HCEC 1CT (cell line): ENCODE measurements at places on chromosomes 7 and 10.

DNA sequence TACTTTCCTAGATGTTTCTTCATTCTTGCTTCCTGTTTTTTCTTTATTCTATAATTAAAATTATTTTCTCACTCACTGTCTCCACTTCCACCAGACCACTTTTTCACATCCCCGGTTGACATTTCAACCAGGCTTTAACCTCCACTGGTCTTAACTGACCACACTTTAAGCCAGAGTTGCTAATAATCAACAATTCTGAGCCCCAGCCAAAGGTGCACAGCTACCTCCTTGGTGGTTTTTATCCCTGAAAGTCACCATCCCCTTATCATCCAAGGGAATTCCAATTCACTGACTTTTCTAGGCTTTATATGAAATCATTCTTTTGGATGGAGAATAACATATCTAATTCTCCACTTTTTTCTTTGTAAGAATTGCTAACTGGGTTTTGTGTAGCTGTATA, 138.9 kb downstream of the FRMD4A start:
- DNase-seq = no peak

DNA sequence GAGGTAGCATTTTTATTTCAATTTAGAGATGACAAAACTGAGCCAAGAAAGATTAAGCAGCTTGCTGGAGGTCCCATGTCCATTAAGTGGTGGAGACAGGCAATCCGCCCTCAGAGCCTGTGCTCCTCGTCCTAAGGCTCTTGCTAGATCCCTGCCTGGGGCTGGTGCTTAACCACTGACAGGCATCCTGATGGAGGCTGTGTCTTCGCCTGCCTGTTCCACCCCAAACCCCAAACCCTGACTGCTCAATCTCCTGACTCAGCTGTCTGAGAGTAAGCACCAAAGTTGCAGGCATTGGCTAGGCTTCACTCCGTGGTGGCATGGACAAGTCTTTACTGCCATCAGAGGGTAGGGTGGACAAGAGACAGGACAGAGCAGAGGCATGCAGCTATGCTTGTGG, 209.4 kb downstream of the POU6F2 start:
- no peak for DNase-seq

GRCh38 chr7:44112231-44112996, 8.3 kb downstream of the AEBP1 start:
- no peak for DNase-seq

GRCh38 chr7:1893451-1893850, 223.4 kb downstream of the ELFN1 start:
- no peak for DNase-seq

- no peak for DNase-seq
Observed at GRCh38 chr10:131703541-131703940, 197.3 kb upstream of the PPP2R2D start.

DNA sequence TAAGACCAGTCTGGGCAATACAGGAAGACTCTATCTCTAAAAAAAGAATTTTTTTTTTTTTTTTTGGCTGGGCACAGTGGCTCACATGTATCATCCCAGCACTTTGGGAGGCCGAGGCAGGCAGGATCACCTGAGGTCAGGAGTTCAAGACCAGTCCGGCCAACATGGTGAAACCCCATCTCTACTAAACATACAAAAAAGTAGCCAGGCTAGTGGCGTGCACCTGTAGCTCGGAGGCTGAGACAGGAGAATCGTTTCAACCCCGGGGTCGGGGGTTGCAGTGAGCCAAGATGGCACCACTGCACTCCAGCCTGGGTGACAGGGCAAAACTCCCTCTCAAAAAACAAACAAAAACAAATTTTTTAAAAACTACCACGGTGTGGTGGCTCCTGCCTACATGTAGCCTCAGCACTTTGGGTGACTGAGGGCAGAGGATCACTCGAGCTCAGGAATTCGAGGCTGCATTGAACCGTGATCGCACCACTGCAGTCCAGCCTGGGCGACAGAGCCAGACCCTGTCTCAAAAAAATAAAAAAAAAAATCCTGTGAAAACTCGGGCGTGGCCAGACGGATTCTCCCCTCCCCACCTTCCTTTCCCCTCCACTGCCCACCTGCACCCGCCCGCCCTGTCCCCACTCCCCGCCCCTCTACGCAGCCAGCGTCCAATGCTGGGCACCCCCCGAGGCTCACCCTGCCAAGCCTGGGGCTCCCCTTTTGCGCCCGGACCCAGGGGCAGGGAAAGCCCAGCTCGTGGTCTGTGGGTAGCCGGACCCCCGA, 745 bp upstream of the ORAI2 start:
- no peak for DNase-seq

DNA sequence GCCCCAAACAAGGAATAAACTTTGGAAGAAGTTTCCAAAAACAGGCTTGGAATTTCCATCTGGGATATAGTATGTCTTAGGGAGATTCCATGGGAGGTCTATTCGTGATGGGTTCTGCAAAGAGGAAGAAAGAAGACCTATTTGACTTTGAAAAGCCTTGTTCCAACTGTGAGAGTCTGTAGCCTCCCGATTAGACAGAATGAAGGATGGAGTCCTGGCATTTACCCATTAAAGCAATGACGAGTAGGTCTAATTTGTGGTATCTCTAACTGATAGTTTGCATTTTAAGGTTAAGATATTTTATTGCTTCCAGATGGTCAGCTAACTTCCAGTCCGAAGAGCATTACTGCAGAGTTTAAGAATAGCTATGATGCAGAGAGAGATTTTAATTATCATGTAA, 19.5 kb upstream of the GALNT17 start:
- DNase-seq = no peak

- DNase-seq = no peak
Observed at GRCh38 chr10:71127104-71127503, 85.3 kb upstream of the UNC5B start.

DNA sequence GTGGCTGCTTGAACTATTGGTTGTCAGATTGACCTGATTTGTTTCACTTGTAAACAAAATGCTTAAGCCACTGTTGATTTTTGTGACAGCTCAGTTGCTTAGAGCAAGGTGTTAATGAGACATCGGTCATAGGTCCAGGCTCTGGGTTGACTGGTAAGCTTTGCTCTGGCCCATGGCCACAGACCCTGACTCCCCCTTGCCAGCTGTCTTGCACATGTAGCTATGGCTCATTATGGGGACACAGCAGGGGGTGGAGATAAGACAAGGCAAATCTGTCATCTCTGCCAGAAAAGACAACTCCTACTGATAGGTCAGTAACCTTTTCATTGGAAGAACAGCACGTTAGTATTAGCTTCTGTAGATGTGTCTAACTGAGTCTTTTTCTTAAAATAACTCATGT, 95.3 kb downstream of the KAT6B start:
- peak; percentile 19 for DNase-seq

DNA sequence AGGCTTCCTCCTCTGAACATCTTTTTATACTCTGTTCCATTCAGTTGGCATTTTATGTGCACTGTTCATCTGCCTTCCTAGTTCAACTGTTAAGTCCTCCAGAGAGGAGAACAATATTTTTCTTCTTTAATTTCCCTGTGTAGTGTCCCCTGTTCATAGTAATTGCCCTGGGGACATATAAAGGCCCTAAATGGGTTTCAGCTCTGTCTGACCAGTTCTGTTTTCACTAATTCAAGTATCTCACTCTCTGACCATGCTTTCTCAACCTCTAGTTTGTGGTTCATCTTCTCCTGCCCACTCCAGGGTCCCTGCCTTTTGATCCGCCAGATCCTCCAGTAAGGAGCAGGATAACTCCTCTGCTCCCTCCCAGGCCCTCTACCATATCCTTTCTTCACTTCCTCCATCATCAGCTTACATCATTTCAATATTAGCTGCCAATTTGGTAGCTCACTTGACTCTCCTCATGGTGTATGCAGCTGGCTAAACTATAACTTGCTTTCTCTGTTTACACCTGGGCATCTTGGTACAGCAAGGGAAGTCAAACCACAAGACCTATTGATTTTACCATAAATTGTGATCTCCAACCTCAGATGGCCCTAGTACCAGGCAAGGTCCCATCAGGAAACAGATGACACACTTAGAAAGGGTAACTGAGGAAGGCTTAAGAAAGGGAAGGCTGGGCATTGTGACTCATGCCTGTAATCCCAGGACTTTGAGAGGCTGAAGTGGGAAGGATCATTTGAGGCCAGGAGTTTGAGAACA, 17.7 kb upstream of the C10orf67 start:
- DNase-seq = no peak

- no peak for DNase-seq
Observed at GRCh38 chr7:130022115-130022514, 29.1 kb downstream of the ZC3HC1 start.

GRCh38 chr7:46695051-46695708, 774.1 kb upstream of the IGFBP3 start:
- no peak for DNase-seq

DNA sequence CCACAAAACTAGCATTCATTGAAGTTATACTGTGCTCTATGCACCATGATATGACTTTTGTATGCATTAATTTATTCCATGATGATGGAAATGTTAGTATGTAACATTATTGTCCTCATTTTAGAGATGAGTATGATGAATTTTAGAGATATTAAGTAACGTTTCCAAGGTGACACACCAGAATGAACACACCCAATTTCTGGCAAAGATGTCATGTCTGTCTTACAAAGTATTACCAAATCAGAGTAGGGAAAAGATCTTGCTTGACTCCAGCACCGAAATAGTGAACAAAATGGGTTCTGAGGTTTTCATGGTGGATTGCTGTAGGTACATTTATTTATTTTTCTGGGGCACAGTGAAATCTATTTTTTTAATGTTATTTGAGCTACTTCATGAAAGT, 33.8 kb upstream of the COL1A2 start:
- DNase-seq = no peak

DNA sequence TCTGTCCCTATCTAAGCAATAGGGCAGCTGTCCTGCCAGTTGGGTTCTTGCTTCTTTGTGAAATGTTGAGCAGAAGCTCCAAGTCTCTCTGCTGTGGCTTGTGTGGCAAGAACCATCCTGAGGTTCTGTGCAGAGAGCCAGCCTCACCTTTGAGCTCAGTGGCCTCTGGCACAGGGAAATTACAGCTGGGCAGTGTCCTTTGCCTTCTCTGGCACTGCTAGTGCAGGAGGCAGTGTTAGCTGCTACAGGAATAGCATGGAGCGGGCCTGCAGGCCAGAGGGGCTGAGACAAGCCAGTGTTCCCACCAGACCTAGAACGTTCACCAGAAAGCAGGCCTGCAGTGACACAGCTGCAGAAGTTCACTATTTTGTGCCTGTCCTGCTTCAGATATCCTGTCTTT, 1.8 kb downstream of the PRXL2A start:
- no peak for DNase-seq

DNA sequence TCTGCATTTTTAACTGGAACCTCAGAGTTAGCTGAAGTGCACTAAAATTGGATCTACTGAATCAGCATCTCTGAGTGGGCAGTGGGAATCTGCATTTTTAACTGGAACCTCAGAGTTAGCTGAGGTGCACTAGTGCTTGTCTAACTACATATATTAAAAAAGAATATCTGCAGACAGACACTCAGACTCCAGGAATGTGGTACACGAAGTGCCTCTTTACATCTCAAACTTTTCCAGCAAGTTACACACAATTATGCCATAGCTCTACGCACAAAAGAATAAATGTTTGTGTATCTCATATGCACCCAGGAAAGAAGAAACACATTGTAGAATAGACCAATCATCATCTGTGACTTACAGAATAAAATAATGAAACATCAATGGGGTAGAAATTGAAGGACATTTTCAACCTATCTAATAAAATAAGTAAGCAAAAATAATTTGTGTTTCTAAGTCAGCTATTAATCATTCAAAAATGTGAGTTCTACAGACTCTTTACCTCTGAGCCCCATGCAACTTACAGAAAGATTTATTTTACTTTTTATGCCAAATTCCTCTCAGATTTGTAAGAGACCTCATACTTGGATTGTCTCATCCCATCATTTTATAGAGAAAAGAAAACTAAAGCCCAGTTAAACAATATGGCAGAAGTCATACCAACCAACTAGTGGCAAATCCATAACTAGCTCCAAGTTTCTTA, 28.3 kb downstream of the PPP1R3A start:
- DNase-seq = peak; percentile 73

- DNase-seq = no peak
Observed at GRCh38 chr7:4208086-4208485, 474.0 kb upstream of the FOXK1 start.

- no peak for DNase-seq
Observed at GRCh38 chr10:18323916-18324315, 183.7 kb downstream of the CACNB2 start.

DNA sequence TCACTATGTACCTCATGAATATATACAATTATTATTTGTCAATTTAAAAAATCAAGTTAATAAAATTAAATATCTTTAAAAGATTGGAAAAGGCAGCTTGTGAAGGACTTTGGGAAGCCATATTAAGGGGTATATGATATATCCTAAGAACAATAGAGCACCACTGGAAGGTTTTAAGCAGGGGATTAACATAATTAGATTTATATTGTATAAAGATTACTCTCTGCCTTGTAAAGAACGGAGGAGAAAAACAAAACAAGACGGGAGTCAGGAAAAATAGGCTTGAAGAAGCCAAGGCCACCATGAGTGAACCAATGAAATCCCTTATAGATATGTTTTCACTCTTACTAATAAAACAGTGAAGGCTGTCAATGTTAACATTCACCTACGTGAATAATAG, 11.1 kb upstream of the CNNM1 start:
- DNase-seq = no peak

GRCh38 chr10:113382691-113383090, 170.2 kb upstream of the HABP2 start:
- no peak for DNase-seq

- DNase-seq = no peak
Observed at GRCh38 chr7:77893813-77894212, 95.2 kb downstream of the PHTF2 start.

DNA sequence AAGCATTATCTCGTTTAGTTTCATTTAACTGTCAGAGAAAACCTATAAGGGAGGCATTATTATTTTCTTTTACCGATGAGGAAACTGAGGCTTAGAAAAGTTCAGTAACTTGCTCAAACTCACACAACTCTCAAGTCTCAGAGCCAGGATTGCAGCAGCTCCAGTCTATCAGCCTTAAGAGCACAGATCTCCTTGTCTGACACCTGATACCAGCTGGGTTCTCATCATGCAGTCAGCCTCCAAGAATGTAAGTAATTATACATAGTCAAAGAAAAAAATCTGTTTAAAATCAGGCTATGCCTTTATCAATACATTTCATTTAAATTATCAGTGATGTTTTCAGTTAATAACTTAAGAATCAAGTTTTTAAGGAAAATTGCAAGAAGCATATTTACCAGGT, 236.6 kb upstream of the TCF7L2 start:
- DNase-seq = peak; percentile 37

- DNase-seq = no peak
Observed at GRCh38 chr10:62842983-62843382, 26.8 kb upstream of the EGR2 start.

GRCh38 chr7:134730411-134730829, 49.0 kb upstream of the CALD1 start:
- DNase-seq = peak; percentile 66

- peak; percentile 55 for DNase-seq
Observed at GRCh38 chr7:92749327-92749755, 87.0 kb downstream of the CDK6 start.

GRCh38 chr7:20651960-20652544, 36.6 kb downstream of the ABCB5 start:
- DNase-seq = peak; percentile 23
